ENCODE measurements at places on chromosomes 3 and 15. TPM values are rescaled to one million over a fixed set of nuclear protein-coding genes. Genes with fewer than 3 reads are reported as not detected.

DNA sequence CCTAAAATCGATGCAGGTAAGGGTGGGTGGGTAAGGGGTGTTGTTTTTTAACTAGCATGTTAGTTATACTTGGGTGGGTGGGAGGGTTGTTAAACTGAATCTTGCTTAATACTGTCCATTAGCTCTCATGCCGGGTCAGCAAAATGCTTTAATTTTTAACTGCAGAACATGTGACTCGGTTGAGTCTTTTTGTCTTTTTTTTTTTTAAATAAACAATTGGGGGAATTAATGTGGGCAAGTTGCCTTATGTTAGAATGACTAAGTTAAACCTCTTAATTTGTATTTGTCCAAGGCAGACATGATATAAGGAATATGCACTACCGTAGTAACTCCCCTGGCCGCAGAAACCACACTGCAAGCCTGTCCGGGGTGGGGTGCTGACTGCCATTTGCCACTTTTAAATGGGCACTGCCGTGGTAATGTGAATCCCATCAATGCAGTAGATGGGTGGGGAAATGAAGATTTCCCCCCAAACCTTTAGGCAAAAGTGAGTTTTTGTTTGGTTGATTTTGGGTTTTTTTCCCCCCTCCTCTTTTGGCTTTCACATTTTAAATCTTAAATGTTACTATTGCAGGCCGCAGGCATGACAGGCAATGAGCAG, 54.3 kb upstream of the CCR4 start:
- no peaks in the 10 kb centered on the region for H3K27me3 ChIP-seq
- no peak overlapping the region for H3K27ac ChIP-seq
- H3K36me3 ChIP-seq, result no peaks in the 10 kb centered on the region
- H3K4me3 ChIP-seq, result no peak overlapping the region

Gene ADAMTSL3
- total RNA-seq, result 45.4 TPM

Gene OR5K2
- not detected for total RNA-seq

GRCh38 chr3:173567997-173568396, 170.5 kb downstream of the NLGN1 start:
- H3K4me1 ChIP-seq, result no peaks in the 10 kb centered on the region
- no peak overlapping the region for H3K27ac ChIP-seq
- no peaks in the 10 kb centered on the region for H3K36me3 ChIP-seq
- H3K27me3 ChIP-seq, result no peaks in the 10 kb centered on the region

DNA sequence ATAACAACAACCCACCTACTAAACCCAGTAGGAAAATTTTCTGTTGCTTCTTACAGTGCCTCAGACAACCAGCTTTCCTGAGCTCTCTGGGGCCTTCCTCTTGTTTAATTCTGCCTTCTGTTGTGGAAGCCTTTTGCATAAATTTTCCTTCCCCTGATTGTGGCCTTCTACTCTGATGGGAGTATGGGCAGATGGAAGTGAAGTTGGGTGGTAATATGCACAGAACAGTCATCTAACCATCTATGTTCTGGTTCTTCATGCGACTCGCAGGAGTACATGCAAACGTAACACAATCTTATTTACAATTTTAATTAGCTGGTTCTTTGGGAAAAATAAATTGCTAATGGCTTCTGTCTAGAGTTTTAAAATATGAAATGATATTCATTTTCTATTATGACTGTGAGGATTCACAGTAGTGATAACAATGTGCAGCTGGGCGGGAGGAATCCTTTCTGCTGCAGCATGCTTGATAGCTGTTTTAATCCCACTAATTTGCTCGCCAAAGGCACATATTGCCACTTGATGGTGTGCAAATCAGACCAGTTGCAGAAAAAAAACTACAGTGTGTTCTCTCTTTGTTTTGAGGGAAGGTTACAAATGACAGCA, 311.5 kb upstream of the ROPN1 start:
- H3K27me3 ChIP-seq, result no peaks in the 10 kb centered on the region
- no peak overlapping the region for H3K4me3 ChIP-seq
- H3K27ac ChIP-seq, result no peak overlapping the region
- peaks cover 7% of the 10 kb centered on the region for H3K4me1 ChIP-seq
- H3K36me3 ChIP-seq, result no peaks in the 10 kb centered on the region

- no peaks in the 10 kb centered on the region for H3K27me3 ChIP-seq
- H3K4me3 ChIP-seq, result no peak overlapping the region
- no peak for DNase-seq
- no peaks in the 10 kb centered on the region for H3K4me1 ChIP-seq
- no peaks in the 10 kb centered on the region for H3K36me3 ChIP-seq
These were observed 309.8 kb downstream of the UNC13C start for GRCh38 chr15:54288049-54288448.

- no peaks in the 10 kb centered on the region for H3K27me3 ChIP-seq
- DNase-seq, result no peak
- H3K4me3 ChIP-seq, result no peak overlapping the region
These were observed 30.2 kb upstream of the AMOTL2 start for GRCh38 chr3:134404366-134404885.

- no peak overlapping the region for H3K4me3 ChIP-seq
- no peaks in the 10 kb centered on the region for H3K27me3 ChIP-seq
- DNase-seq, result no peak
- H3K4me1 ChIP-seq, result no peaks in the 10 kb centered on the region
These were observed 14.7 kb downstream of the RAB6B start for GRCh38 chr3:133880886-133881455.

DNA sequence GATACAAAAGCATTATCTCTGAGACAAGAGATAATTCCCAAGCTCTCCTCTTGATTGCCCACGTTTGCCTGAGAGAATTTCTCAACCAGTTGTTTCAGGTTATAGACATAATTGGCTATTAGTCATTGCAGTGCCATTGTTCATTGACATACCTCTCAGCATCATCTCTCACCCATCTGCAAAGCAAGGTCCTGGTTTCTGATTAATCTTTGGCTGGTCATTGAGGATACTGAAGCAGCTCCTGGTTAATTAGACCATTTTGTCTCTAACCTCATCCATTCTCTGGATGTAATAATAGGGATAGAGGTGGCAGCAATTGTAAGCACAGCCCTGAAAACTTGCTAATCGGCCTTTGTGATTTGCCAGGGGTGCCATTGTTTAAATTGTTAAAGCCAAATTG, 104.2 kb downstream of the CNTN6 start:
- H3K27me3 ChIP-seq, result no peaks in the 10 kb centered on the region
- H3K4me1 ChIP-seq, result no peaks in the 10 kb centered on the region
- H3K4me3 ChIP-seq, result no peak overlapping the region
- no peak overlapping the region for H3K27ac ChIP-seq
- no peak for DNase-seq
- no peaks in the 10 kb centered on the region for H3K36me3 ChIP-seq

Gene SV2B
- not detected for total RNA-seq

GRCh38 chr3:156948402-156949210, 122.5 kb downstream of the LEKR1 start:
- no peaks in the 10 kb centered on the region for H3K36me3 ChIP-seq
- H3K27ac ChIP-seq, result no peak overlapping the region
- H3K4me1 ChIP-seq, result no peaks in the 10 kb centered on the region
- no peaks in the 10 kb centered on the region for H3K27me3 ChIP-seq

GRCh38 chr3:134516905-134517304, 31.0 kb downstream of the CEP63 start:
- no peak overlapping the region for H3K4me3 ChIP-seq
- peaks cover 4% of the 10 kb centered on the region for H3K4me1 ChIP-seq
- no peak for DNase-seq
- no peak overlapping the region for H3K27ac ChIP-seq
- H3K36me3 ChIP-seq, result no peaks in the 10 kb centered on the region

- H3K36me3 ChIP-seq, result no peaks in the 10 kb centered on the region
- H3K4me3 ChIP-seq, result no peak overlapping the region
- H3K4me1 ChIP-seq, result no peaks in the 10 kb centered on the region
- DNase-seq, result no peak
- H3K27me3 ChIP-seq, result no peaks in the 10 kb centered on the region
- no peak overlapping the region for H3K27ac ChIP-seq
These were observed 683.5 kb downstream of the TUSC7 start for GRCh38 chr3:117393119-117393518.

Gene MCTP2
- 16.6 TPM for total RNA-seq
